ENCODE measurements at places on chromosomes 6 and 20.
A peak's percentile ranks its signal among the peaks of the same experiment; 100 is the strongest.

GRCh38 chr6:104014163-104014959 is 845.4 kb downstream of the HACE1 start:
- no peak for DNase-seq

DNA sequence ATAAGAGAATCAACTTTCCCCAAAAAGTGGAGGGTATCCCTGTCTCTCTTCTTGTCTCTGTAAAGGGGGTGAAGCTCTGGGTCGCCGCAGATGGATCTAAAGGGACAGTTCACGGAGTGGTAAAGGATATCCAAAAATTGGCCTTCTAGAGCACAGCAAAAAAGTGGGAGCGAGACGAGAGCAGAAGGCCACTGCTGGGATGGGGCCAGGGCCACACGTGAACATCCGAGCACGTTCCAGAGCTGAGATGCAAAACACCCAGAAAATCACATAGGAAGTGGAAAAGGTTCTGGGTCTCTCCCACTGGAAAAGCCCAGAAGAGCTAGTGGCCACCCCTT is 837 bp downstream of the TRAM2 start:
- no peak for DNase-seq

DNA sequence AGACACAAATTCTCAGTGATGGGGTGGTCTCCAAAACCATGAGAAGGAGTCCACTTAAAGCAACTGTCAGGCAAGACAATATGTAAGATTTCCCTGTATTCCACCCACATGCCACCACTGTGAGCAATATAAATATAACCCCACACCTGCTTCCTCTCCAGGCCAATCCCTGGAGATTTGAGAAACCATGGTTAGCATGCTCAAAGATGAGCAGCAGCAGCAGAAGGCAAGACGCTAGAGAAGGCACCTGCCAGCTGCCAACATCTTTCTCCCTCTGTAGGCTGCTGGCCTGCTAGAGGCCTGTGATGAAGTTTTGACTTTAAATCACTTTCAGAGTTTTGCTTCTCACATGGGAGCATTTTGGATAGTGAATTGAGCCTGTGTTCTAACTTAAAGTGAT is 7.9 kb upstream of the SOD2 start:
- peak; percentile 9 for DNase-seq

DNA sequence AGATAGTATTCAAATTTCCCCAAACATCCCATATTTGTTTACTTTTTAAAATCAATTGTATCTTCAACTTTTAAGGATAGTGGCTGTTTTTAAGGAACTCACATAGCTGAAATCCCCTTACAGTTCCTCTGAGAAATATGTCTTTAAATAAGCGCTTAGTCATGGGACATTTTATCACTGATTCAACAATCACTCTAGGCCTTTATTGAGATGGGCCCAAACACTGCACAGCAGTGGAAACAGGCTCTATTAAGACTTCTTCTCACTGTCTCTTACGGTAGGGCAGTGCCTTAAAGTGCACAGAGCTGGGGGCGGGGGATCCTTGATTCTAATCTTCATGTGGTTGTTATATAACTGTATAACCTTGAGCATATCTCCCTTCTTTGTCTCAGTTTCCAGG is 59.8 kb upstream of the RREB1 start:
- no peak for DNase-seq

DNA sequence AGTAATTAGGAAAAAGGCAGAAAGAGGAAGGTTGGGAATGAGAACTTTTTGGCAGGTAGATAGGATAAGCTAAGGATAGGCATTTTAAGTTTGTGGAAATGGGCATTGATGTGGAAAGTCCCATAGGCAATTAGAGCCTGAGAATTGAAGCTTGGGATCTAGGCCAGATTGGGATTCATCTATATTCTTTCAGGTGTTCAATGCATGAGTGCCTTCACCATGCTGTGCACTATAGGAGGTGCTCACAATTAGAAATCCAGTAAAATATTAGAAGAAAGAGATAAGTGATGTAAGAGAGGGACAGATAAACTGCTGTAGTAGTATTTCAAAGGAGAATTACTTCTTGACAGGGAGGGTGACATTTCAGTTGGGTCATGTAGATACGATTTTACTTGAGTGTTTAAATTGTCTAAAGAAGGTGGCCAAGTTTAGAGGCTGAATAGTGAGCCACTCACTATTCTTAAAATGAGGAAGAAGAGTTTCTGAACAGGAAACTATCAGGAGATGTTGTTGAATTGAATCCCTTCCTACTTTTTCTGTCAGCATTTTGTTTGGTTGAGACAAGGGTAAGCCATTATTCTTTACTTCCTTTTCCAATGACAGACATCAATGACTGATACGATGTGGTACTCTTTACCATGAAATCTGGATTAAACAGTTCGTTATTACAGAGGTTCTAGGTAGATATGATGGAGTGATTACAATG is 31.0 kb upstream of the CTAGE9 start:
- DNase-seq: no peak

- no peak for DNase-seq
Observed at GRCh38 chr20:57680131-57680716, 29.6 kb downstream of the PMEPA1 start.

DNA sequence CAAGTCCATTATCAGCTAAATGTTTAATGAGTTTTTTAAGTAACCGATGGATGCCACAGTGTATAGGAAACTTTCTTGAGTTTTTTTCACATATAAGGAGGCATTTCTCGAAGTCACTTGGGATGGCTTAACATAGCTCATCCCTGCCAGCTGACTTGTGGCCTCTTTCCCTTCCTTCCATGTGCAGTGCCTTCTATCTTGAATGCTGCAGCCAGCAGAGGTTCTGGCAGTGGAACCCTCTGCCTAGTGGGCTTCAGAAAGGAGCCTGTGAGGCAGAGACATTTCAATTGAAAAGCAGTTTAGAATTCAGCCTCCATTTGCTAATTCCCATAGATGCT is 51.9 kb downstream of the AKAP12 start:
- DNase-seq: no peak

DNA sequence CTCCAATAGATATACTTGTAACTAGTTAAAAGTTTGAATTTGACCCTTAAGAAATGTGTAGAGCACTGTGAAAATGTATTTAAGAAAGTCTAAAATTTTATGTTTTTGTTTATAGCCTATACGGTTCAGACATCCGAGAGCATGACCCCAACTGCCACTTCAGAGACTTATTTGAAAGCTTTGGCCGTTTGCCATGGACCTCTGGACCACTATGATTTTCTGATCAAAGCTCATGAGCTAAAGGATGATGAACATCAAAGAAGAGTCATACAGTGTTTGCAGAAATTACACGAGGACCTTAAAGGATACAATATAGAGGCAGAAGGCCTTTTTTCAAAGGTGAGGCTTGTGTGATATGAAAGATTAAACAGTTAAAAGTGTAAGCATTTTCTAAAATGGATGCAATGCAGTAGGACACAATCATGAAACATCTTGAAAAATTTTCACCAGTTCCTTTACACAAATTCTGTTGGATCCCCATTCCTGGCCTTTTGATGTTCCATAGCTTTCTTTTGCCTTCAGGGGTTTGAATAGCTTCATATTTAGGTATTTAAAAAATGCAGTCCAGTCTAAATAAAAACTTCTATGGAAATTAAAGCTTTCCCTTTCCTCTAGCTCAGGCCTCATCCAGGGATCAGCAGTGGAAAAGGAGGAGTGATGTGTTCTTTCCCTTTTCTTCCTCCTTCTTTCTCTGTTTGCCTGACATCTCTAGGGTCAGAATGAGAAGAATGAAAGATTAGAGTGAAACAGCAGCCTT is 29.0 kb downstream of the AFG1L start:
- DNase-seq: no peak

- DNase-seq: no peak
Observed at GRCh38 chr20:19018881-19019280, 193.6 kb upstream of the SLC24A3 start.

GRCh38 chr20:53047203-53047602 is 75.0 kb downstream of the TSHZ2 start:
- no peak for DNase-seq

GRCh38 chr6:169212897-169213813 is 40.5 kb downstream of the THBS2 start:
- DNase-seq: peak; percentile 81

DNA sequence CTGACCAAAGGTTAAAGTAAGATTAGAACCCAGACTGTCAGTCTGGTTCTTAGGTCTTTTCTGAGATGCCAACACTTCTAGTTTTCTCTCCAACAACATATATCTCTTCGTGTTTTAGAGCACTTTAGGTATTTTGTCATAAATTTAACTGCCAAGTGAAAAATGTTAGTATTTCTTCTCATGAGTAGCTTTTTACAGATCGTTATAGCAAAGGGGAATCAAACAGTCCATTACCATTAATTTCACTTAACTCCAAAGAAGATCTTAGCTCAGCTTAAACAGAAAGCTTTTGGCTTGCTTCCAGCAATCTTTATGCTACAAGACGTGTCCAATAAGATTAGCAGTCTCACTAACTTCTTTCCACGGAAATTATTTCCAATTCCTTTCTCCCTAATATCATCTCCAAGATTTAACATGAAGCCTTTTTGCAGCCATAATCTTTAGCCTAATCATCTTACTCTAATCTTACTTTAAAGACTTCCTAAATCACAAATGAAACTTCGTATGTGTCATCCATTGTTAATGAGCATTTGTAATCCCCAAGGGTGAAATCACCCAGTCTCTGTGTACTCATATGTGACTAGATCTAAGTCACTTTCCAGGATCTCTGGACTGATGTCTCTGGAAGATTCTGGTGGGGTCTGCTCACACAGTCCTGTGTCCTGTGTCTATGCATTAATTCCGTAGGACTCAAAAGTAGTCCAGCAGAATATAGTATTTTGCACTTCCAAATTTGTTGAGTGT is 38.7 kb downstream of the MOXD1 start:
- DNase-seq: no peak

DNA sequence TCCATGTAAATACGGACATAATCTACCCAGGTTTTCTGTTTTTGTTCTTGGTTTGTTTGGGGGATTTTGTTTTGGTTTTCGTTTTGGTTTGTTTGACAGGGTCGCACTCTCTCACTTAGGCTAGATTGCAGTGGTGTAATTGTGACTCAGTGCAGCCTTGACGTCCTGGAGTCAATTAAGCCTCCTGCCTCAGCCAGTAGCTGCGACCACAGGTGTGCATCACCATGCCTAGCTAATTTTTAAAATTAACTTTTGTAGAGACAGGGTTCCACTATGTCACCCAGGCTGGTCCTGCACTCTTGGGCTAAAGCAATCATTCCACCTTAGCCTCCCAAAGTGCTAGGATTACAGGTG is 37.8 kb upstream of the EYA4 start:
- no peak for DNase-seq

DNA sequence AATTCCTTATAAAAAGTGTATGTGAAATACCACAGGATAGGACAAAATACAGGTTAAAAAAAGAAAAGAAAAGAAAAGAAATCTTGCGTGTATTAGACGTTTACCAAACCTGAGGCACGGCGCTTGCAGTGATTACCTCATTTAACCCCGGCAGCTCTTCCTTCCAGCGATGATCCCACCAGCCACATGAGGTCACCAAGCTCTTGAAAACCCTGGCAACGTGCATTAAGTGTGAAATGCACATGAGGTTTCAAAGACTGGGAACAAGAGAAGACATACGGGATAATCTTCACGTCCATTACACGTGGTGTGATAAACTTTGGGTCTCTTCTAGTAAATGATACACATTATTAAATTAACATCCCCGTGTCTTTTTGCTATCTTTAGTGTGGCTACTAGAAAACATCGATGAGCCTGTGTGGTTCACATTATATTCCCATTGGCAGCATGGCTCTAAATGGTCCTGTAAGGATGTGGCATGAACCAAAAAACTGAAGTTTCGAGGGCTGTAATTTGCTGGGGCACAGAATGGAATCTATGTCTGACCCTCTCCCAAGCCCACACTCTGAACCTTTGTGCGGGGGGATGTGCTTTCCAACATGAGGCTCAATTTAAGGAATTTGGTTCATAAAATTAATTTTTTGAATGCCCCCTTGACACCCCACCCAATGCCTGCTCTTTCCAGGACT is 59.2 kb upstream of the THBS2 start:
- no peak for DNase-seq

- peak; percentile 20 for DNase-seq
Observed at GRCh38 chr6:100573166-100573565, 108.4 kb upstream of the SIM1 start.

DNA sequence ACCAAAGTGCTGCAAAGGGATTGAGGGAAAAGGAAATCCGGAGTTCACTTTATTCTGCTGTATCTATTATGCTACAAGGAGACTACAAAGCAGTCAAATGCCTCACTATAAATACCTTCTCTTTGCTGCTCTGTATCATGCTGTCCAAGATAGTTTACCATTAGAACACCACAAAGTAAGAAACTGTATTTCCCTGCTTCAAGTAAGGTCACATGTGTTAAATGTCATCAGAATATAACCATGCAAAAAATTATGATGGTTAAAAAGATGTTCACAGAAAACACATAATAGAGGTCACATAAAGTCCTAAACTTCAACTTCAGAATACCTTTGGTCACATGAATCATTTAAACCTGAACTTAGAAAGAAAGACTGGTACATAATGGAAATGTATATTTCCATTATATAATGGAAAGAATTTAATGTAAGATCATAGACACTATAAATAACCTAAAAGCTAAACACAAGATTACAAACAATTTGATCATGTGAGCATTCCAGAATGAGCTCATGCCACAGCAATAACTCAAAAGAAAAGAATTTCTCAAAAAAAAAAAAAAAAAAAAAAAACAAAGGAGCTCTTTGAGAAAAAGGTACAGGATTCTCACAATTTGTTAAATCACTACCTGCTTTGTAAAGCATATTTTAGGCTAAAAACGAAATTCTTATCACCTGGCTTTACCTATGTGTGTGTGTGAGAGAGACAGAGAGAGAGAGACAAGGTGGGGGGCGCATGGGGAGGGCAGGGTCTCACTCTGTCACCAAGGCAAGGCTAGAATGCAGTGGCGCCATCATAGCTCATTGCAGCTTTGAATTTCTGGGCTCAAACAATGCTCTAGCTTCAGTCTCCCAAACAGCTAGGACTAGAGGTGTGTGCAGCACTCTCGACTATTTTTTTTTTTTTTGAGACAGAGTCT is 58.7 kb downstream of the KIF13A start:
- DNase-seq: no peak

DNA sequence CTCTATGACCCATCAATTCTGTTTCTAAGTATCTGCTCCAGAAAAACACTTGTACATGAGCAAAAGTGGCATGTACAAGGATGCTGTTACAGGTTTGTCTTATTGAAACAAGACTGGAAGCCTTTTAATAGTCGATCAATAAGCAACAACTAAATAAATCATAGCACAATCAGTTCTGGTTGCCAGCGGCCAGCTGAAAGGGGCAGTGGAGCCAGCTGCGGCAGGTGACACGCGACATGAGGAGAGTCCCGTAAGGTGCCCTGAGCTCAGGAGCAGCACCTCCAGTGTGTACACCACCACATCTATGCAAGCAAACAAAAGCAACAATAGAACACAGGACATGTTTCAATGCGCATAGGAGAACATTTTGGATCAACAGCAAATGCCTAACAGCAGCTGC is 20.7 kb upstream of the NNAT start:
- no peak for DNase-seq

Data from NCI-H460 (cell line).